AG09319 (cell line): ENCODE measurements at places on chromosomes 7 and 10.

GRCh38 chr10:49139028-49139845 is 5.4 kb upstream of the FAM170B start:
- peak; percentile 43 for DNase-seq

DNA sequence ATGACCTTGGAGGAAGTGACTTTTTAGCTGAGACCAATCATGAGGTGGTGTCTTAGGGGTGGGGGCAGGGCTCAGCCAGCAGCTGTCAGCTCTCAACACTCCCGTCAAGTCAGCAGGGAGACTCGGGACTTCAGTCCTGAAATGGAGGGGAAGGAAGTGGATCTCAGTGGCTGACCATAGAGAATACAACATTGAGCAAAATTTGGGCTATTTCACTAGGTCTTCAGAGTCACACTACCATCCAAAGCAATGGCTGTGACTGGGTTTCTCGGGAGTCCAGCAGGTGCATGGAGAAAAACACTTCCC is 16.8 kb upstream of the GIMAP6 start:
- DNase-seq = no peak

GRCh38 chr7:134770676-134771075 is 8.8 kb upstream of the CALD1 start:
- no peak for DNase-seq

- no peak for DNase-seq
Measured at GRCh38 chr10:69628891-69629290, 1.2 kb upstream of the FAM241B start.

GRCh38 chr7:107007007-107007891 is 37.3 kb upstream of the PRKAR2B start:
- no peak for DNase-seq

DNA sequence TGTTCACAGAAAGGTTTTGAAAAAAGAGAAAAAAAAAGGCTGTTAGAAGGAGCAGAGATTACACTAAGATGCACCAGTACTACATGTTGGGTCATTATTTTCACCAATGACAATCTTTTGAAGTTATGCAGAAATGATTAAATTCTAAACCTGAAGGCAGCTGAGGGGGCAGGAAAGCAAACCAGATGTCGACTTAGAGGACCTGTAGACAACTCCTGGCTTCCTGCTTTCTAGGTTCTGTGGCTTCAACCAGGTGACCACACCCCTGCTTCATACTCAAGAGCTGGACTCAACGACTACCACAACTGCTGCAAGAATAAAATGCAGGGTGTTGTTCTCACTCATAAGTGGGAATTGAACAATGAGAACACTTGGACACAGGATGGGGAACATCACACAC is 30.0 kb downstream of the MYOF start:
- DNase-seq = no peak

DNA sequence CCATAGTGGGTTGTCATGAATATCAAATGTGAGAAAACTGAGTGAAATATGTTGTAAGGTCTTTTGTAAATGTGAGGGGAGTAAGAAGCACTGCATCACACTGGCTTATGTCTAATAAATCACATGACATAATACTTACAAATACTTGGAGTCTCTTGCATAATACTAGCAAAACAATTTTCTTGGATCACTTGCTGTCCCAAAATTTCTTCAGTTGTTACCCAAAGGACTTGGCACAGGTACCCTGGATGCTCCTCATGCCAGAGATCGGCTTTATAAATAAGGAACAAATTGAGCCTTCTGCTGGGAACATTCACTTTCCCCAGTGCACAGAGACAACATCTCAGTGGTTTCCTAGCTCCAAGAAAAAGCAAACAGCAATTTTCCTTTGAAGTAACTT is 5.0 kb upstream of the LRIT2 start:
- no peak for DNase-seq

- no peak for DNase-seq
Measured at GRCh38 chr7:55048221-55048859, 29.5 kb downstream of the EGFR start.

GRCh38 chr7:130993671-130994365 is 259.8 kb upstream of the KLF14 start:
- DNase-seq = no peak

DNA sequence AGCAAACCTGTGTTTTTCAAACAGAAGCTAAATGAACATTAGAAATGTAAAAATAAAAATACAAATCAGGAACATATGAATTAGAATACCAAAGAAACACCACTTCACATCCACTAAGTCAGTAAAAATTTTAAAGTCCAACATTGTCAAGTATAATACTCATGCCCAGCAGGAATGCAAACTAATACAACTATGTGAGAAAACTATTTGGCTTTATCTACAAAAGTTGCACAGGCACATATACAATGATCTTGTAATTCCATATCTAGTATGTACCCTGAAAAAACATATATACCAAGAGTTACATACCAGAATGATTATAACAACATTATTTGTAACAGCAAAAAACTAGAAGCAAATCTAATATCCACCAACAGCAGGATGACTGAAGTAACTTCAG is 91.1 kb downstream of the RNF32 start:
- DNase-seq = no peak

- no peak for DNase-seq
Measured at GRCh38 chr10:67818323-67818722, 19.7 kb downstream of the DNAJC12 start.

DNA sequence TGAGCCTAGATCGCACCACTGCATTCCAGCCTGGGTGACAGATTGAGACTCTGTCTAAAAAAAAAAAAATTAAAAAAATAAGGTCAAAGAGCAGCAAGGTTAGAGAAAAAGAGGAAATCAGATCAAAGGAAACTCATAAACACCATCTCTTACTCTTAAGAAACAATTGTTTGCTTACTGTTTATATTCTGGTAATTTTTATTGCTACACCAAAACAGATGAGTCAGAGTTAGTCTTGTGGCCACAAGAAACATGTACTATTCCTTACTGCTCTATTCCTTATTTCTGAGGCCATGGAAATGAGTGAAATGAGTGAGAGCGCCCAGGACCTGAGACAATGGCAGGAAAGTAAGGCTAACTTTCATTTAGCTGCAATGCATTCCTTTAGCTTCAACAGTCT is 387.3 kb downstream of the HPSE2 start:
- DNase-seq = no peak
